Right lung (tissue), 10 donors: ENCODE measurements at places on chromosomes 1 and 21.

DNA sequence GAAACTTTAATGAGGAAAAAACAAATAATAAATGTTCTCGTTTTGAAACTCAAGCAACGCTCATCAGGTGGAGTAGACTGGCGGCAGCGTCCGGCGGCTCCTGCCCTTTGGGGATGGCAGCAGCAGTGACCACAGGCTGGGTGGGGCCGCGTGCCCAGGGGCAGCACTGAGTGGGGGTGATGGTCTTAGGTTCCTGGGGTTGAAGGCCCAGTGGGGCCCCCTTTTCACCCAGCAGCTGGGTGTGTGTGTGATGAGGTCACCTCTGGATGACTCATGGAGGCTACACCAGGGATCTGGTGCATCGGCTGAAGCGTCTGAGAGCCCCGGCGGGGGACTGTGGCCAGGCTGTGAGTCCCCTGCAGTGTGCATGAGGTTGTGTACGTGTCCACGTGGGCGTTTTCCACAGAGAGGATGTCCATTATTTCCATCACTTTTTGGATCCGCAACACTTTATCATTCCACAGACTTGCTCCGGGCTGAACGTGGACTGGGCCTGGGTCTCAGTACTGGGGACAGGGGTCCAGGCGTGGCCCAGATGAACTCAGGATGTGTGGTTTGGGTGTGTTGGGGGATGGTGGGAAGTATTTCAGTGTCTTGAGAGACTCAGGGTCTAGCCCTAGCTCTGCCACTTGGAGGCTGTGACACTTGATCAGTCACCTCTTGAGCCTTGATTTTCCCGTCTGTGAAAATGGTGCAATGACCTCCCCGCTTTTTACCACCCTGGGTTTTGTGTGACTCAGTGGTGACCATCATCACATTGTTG, 25.6 kb downstream of the LDLRAP1 start:
- no peak for DNase-seq

- no peak for DNase-seq
Observed at GRCh38 chr1:15276691-15277446, 29.8 kb downstream of the FHAD1 start.

DNA sequence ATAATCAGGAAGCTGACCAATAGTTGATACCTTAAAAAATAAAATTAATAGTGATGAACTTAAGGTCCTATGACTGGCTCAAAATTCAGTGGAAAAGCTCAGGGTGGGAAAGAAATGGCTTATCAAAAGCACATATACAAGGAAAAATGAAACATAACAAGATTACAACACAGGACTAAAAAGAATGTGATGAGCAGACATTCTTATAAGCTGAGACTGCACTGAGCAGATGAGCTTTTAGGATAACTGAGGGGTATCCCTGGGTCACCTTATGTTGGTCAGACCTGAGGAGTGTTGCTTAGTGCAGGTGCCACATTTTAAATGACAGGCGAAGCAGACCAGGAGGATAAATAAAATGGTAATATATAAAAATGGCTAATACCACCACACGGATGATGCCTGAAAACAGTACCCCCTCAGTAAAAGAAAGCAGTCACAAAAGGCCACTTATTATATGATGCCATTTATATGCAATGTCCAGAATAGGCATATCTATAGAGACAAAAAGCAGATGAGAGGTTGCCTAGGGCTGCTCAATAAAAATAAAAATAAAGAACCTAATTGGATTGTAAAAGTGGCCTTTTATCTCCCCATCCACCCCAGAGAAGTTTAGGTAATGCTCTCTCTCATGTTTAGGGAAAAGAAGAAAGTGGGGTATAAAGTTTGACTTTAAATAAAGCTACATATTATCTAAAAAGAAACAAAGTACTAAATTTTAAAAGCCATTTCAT, 163.9 kb downstream of the SLC45A1 start:
- no peak for DNase-seq

GRCh38 chr21:14864211-14865021, 200.4 kb downstream of the NRIP1 start:
- DNase-seq, result no peak

GRCh38 chr1:234656944-234657654, 47.1 kb upstream of the IRF2BP2 start:
- no peak for DNase-seq

DNA sequence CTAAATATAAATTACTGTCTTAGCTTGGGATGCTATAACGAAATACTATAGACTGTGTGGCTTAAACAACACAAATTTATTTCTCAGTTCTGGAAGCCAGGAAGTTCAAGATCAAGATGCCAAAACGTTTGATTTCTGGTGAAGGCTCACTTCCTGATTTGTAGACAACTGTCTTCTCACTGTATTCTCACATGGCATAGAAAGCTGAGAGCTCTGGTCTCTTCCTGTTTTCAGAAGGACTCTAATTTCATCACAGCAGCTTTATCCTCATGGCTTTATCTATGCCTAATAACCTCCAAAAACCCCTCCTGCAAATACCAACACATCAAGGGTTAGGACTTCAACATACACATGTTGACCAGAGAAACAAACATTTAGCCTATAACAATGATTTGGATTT, 1795.5 kb downstream of the MRPL39 start:
- no peak for DNase-seq

DNA sequence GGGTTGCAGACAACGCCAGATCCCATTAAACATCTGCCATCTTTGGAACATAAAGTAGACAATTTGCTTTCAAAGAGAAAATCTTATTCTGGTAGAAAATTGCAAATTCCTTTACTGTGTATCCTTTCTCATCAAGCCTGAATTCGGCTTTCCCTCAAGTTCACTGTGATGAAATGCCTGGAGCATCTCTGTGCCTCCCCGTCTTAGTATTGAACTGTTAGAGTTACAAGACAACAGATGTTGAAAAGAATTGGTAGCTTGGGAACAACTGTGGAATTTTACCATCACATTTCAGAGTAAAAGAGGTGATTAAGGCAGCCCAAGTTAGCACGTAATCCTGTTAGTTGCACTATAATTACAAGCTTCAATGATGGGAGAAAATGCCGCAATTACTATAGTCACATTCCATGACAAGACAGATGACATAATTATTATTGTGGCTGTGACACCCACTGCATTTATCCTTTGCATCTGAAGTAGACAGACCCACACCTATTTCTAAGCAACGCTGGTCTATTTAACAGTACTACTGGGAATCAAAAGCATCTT, 54.4 kb upstream of the B3GALNT2 start:
- DNase-seq, result no peak

GRCh38 chr1:101603726-101604125, 366.9 kb downstream of the S1PR1 start:
- DNase-seq, result no peak
